Tracheal epithelial cell (primary cell): ENCODE measurements at places on chromosomes 4 and X. TPM values are rescaled to one million over a fixed set of nuclear protein-coding genes. Genes with fewer than 3 reads are reported as not detected.

CYLC1 gene
- total RNA-seq = not detected in 2 replicates

KCNE5 gene
- total RNA-seq = 0.21 TPM in 1 of 2 replicates, not detected in the other

SORBS2 gene
- 1.5 and 3.1 TPM in 2 replicates for total RNA-seq

AKAP4 gene
- not detected in 2 replicates for total RNA-seq

ZNF630 gene
- 1.2 and 3.0 TPM in 2 replicates for total RNA-seq
